ENCODE measurements at places on chromosomes 5 and 9.

DNA sequence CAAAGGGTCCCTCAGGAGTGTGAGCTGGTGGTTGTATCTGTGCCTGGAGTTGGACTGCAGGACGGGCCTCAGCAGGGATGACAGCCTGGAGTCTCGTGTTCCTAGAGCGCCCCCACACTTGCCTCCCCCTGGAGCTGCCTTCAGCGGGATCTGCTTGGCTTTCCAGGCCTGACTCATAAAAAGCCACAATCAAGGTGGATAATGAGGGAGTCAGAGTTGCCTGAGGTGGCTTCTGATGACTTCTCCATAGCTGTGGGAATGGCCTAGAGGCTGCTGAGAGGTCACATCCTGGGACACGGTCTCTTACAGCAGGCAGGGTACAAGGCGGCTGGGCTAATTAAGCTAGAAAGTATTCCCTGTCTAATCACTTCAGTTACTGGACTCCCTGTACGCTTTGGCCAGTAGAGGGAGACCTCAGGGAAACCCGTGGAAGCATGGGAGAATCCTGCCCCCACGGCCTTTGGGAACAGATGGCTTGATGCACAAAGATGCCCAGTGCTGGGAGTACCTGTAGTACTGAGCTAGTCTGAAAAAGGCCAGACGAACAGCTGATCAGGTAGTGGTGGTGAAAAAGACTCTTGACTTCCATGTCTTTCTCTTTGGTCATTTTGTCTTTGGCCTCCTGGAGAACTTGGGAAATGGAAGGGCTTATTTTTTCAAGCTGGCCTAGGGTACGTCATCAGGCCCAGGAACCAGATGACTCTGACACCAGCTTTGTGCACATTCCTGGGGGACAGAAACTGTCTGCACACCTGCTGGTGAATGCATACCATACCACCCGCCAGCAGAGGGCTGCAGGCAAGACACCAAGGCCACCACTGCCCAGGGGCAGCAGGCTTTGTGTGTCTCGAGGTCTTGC is 16.1 kb upstream of the FRRS1L start:
- DNase-seq = peak; percentile 50

DNA sequence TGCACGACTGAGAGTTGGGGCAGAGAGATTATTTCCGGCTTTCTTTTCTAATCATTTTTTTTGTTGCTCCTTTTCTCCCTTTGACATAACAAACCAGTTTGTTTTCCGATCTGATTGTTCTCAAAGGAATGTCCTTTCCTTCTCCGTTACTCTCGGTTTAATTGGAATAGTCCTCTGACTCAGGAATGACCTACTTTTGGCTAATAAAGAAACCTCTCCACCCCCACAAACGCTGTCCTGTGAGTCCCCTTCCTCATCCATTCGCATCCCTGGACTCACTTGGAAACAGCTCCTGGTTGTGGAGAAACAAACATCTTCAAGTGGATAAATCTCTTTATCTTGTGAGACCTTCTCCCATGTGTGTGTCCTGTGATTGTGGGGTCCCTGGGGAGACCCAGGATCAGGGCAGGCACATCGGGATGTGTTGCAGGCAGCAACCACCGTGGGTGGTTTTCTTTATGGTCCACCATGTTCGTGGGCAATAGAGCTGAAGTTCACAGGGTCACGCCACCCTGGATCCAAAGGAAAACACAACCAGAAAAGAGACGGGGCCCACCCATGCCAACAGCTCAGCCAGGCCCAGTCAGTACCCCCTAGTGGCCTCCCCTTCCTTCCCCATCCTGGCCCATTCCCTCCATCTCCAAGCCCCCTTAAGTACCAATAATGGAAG is 45.2 kb upstream of the NEK6 start:
- no peak for DNase-seq

- no peak for DNase-seq
Measured at GRCh38 chr5:35771839-35772238, 84.9 kb upstream of the IL7R start.

GRCh38 chr5:109567374-109568044 is 122.2 kb upstream of the MAN2A1 start:
- no peak for DNase-seq

DNA sequence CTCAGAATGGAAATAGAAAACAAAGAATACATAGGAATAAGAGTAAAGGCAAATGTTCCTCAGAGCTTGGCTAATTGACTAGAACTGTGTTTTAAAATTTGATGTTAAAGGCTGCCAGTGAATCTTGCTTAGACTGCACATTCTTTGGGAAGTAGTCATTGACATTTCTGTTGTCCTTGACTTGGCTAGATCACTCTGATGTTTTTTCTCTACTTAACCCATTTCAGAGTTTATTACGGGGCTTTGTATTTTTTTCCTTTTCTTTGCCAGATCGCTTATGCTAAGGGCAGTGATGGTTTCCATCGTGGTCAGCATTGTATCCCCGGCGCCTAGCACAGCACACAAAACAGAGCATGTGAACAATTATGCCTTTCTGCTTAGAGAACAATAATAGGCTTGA is 1126.7 kb upstream of the CDH9 start:
- DNase-seq = no peak

- no peak for DNase-seq
Measured at GRCh38 chr9:90037146-90037797, 432.5 kb downstream of the GADD45G start.

- DNase-seq = no peak
Measured at GRCh38 chr5:168347368-168348083, 56.1 kb downstream of the WWC1 start.

All from liver (tissue), 10 donors.